Stimulated activated CD8-positive, alpha-beta memory T cell treated with anti-CD3 and anti-CD28 coated beads, Interleukin-7, amount 100 ng/mL, for 24 hours (primary cell): ENCODE measurements at places on chromosomes 3 and 15.

GRCh38 chr3:121724130-121724529 lies 25.4 kb downstream of the GOLGB1 start:
- no peak for DNase-seq

DNA sequence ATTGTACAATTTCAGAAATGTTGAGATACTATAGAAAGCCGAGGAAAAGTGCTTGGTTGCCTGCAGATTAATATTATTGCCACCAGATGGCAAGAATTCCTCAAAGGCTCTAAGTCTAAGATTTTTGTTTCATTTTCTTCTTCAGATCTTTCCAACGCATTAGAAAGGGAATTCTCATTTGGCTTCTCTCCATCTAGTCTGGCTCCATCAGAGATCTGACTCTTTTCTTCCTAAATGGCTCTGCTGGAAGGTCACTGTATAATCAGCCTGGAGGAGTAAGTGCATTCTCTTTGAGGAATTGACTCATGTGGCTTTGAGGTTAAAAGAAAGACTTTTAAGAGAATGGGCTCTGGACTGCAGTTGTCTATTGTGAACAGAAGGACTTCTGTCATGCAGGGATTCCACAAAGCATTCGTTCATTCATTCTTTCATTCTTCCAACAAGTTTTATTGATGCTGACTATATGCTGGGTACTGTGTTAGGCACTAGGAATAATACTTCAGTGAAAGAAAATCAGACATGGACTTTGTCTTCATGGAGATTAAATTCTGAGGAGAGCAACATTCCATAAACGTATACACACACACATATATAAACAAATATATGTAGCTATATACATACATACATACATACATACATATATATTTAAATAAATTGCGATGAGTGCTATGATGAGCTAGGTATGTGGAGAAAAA lies 55.3 kb downstream of the SLC28A2 start:
- DNase-seq = no peak

- no peak for DNase-seq
Observed at GRCh38 chr15:31230630-31231485, 95.8 kb upstream of the KLF13 start.

GRCh38 chr15:46815765-46816164 lies 901.5 kb upstream of the SEMA6D start:
- no peak for DNase-seq

GRCh38 chr15:74525945-74526344 lies 15.1 kb upstream of the ARID3B start:
- DNase-seq = no peak

GRCh38 chr3:11820531-11821041 lies 26.1 kb downstream of the TAMM41 start:
- DNase-seq = no peak

- no peak for DNase-seq
Observed at GRCh38 chr3:166191411-166191810, 354.2 kb upstream of the BCHE start.

DNA sequence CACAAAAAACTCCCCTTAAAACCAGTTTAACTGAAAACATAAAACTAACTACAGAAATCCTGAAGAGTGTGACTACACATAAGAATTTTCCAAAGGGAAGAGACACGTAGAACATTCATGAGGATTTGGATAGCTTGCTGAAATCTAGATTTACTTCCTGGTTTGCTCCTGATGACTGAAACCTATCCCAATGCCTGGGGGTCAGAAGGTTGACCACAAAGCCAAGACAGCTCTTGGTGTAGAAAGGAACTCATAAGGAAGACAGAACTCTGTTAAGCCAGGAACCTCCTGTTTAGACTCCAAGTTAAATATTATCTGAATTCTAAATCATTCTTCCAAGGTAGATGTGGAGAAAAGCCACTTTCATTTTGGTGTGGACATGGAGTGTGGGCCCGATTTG lies 92.8 kb downstream of the TFG start:
- DNase-seq = no peak

- DNase-seq = no peak
Observed at GRCh38 chr15:82650046-82650670, 3.0 kb upstream of the CPEB1 start.

- DNase-seq = no peak
Observed at GRCh38 chr3:152325136-152325535, 56.4 kb downstream of the MBNL1 start.

GRCh38 chr3:59212128-59212779 lies 162.4 kb upstream of the CFAP20DC start:
- DNase-seq = no peak

GRCh38 chr15:81469154-81469553 lies 95.1 kb upstream of the TMC3 start:
- DNase-seq = no peak
